ENCODE measurements at places on chromosomes 13 and 19.

- DNase-seq, result no peak
Measured at GRCh38 chr19:28577233-28577632, 635.7 kb downstream of the UQCRFS1 start.

DNA sequence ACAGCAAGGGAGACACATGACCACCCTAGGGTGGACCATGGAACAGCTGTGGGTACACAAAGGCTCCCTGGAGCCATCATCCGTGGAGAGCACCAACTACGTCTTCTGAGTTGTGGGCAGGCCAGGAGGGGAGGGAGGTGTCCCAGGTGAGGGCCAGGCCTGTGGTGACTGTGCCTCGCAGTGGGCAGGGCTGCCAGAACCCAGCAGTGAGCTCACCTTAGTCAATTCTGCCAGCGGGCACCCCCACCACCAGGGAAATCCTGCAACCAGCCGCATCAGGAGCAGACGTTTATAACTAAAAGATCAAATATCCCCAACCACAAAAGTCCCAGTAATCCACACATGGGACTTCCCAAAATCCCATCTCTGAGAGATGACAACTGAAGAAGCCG lies 19.6 kb downstream of the ELL start:
- no peak for DNase-seq

- no peak for DNase-seq
Measured at GRCh38 chr13:80086304-80086721, 254.6 kb downstream of the SPRY2 start.

GRCh38 chr13:73657821-73658540 lies 476.2 kb downstream of the KLF12 start:
- DNase-seq, result no peak

DNA sequence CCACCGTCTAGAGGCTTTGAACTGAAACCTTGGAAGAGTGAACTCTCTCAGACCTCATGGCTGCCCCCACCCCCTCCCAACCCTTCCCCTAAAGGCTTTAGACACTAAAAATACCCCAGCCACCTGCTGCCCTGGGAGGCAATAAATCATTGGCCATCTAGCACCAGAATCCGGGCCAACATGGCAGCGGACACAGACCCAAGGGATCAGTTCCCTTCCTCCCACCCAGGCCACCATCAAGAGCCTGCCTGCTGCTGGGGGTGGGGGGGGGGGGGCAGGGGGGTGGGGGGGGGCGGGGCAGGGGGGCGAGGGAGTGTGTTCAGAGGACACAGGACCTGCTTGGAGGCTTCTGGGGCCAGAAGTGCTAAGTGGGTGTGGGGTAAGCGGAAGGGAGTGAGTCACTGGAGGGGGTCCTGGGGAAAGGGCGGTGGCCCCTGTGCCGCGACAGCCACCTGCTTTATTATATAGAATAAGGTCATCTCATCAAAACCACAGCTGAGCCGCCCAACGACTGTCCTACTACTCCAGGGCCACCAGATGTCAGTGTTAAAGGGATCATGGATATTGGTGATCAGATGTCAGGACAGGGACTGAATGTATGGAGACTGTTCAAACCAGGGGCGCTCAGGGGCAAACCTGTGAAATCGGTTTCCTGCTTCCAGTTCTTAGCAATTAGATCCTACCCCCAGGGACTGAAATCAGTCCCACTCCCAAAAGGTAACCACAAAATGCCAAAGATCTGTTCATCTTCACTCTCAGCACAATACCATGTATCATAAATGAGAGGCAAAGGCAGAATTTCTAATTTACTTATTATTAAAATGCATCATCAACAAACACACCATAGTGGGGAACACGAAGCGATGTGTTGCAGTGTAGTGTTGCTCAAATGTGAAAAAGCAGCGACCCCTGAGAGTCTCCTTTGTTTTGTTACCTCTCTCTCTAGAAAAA lies 24.3 kb downstream of the ARL11 start:
- no peak for DNase-seq

- no peak for DNase-seq
Measured at GRCh38 chr13:100197591-100198365, 108.9 kb downstream of the PCCA start.

GRCh38 chr13:108926862-108927261 lies 297.5 kb downstream of the MYO16 start:
- DNase-seq, result no peak

GRCh38 chr13:105684216-105684615 lies 851.2 kb downstream of the EFNB2 start:
- DNase-seq, result no peak

GRCh38 chr19:19463348-19464117 lies 51.8 kb downstream of the TSSK6 start:
- no peak for DNase-seq

DNA sequence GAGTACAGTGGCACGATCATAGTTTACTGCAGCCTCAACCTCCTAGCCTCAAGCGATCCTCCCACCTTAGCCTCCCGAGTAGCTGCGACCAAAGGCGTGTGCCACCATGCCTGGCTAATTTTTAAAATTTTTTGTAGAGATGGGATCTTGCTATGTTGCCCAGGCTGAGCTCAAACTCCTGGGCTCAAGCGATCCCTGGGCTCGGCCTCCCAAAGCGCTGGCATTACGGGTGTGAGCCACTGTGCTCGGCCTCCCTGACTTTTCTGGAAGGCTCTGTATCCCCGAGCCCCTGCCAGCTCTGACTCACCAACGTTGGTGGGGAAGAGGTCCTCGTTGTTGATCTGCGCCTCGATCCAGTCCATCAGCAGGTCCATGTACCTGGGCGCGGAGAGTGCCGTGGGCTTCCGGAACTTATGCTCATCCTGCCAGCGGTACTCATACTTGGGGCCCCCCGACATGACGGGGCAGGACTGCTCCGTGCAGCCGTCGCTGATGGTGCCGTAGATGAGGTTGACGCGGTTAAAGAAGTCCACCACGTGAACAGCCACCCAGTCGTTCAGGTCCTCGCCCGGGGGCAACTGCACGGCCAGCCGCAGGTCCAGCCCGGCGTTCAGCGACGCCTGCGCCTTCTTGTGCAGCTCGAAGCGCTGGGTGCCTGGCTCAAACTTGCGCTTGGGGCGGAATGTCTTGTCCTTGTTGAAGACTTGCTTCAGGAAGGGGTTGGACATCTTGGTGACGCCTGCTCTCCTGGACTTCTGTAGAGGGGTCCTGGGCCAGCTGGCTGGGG lies 18.1 kb downstream of the MOB3A start:
- DNase-seq, result no peak

DNA sequence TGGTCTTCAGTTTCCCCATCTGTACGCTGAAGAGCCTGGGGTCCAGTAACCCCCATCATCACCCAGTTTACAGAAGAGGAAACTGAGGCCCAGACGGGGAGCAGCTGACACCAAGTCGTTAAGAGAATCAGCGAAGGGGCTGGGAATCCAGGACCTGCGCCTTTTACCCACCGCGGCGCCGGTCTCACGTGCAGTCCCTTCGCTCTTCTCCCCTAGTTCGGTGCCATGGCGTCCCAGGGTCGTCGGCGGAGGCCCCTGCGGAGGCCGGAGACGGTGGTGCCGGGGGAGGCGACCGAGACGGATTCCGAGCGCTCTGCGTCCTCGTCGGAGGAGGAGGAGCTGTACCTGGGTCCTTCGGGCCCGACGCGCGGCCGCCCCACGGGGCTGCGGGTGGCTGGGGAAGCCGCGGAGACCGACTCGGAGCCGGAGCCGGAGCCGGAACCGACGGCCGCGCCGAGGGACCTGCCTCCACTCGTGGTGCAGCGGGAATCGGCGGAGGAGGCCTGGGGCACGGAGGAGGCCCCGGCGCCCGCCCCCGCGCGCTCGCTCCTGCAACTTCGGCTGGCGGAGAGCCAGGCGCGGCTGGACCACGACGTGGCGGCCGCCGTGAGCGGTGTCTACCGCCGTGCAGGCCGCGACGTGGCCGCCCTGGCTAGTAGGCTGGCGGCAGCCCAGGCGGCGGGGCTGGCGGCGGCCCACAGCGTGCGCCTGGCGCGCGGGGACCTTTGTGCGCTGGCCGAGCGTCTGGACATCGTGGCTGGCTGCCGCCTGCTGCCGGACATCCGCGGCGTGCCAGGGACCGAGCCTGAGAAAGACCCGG lies 698 bp downstream of the BLOC1S3 start:
- no peak for DNase-seq

Measured in iPS DF 6.9 (cell line).